ENCODE measurements at places on chromosomes 7 and 10.

DNA sequence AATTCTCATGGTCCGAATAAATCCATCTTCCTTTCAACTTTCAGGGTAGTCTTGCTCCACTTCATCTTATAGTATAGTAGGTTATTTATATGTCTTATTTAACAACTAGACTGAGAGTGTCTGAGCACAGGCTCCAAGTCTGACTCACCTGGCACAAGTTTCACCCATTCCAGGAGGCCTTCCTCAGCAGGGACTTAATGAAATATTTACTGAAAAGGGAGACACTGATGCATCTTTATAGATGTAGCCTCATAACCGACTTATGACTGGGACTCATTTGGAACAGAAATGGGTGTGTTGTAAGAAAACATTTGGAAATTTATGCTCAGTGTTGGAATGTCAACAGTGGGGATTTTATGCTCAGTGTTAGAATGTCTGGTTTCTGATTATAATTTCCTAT lies 59.9 kb downstream of the CH25H start:
- DNase-seq, result no peak

DNA sequence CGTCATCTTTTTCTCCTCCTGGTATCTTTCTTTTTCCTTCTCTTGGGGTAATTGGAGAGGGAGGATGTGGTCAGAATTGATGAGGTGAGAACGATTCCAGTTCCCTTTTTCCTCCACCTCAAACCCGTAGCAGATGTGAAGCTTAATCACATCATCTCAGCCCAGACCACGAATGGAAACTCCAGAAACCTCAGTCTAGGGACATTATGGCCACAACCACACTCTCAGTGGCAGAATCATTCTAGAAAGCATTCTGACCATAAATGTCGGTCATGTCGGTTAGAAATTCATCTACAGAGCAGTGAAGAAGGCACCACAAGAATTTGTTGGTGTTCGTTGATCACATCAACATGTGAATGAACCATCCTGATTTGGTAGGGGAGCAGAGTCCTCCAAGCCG lies 78.7 kb downstream of the GATA3 start:
- DNase-seq, result no peak

DNA sequence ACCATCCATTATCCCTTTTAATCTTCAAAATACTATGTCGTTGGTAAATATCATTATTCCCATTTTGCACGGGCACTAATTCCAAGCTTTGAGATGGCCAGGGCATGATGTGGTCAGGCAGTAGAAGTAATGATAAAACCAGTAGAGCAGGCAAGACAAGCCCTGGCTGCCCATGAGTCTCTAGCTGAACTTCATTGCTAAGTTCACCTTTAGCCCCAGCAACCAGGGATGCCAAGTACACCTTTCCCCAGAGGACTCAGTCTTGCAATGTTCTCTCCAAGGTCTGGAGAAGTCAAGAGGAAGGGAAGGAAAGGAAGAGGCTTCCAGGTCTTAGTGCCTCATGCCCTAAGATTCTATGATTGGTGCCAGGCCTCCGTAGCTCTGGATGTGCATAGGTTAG lies 203.2 kb downstream of the PLXNA4 start:
- no peak for DNase-seq

DNA sequence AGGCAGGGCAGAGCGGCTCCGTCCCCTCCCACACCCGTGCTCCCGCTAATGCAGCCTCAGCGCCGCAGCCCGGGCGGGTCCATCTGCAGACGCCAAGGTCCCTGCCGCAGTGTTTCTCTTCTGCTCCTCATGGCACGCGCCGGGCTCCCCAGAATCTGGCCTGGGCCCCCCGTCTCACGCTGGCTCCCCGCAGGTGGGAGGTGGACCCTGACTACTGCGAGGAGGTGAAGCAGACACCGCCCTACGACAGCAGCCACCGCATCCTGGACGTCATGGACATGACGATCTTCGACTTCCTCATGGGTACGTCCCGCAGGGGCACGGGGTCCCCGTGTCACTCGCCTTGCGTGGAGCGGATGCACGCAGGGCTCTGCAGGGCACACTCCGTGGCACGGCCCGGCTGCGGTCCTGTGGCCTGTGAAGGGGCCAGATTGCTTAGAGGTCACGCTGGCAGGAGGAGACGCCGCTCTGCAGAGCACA lies 33.5 kb upstream of the FOXL3 start:
- DNase-seq, result no peak

DNA sequence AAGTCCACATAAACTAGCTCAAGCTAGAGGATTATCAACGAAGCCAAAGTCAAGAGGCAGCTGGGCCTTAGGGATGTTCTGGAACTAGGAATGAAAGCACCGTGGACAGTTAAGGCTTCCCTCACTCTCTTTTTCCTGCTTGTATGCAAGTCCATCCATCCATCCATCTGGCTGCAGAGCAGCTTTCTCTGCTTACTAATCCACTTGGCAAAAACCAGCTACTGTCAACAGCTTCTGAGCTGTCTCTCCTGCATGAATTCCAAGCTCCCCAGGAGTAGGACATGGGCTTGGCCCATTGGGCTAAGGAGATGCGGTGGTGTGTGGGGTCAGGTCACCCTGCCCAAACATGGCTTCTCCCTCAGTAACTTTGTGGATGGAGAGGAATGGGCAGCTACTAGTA lies 66.2 kb downstream of the NAMPT start:
- no peak for DNase-seq

DNA sequence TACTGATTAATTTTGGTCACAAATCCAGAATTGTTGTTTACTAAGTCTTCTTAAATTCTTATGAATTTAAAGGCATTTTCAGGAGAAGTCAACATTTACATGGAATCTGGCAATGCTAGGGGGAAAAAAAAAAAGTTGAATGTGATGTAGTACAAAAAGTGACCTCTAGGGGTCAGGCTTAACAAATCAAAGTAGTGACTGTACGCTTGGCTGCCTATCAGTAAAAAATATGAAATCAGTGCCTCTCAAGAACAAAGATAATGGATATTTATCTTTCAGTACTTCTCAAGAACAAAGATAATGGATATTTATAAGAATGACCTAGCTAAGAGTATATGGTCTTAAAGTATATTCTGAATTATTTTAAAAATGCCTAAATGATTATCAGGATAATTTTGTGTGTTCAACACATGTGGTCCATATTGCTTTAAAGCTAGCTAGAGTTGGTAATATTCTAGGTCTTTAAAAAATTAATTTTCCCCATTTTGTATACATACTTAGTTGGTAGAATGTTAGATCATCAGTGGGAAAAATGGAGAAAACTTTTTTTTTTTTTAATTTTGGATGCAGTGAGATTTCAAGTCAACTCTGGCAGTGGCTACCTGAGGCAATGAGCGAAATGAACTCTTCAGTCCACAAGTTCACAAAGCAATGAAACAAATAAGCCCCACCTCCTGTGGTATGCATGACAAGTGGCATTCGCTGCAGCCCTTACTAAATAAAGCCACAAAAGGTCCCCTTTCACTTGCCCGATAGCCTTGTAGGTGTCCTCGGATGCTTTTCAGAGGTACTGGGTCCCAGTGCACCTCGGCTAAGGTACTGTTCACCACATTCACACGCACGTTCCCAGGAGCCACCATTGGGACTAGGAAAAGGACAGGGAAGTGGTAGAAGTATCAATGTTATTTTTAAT lies 51.2 kb upstream of the LAMB4 start:
- peak; percentile 19 for DNase-seq

DNA sequence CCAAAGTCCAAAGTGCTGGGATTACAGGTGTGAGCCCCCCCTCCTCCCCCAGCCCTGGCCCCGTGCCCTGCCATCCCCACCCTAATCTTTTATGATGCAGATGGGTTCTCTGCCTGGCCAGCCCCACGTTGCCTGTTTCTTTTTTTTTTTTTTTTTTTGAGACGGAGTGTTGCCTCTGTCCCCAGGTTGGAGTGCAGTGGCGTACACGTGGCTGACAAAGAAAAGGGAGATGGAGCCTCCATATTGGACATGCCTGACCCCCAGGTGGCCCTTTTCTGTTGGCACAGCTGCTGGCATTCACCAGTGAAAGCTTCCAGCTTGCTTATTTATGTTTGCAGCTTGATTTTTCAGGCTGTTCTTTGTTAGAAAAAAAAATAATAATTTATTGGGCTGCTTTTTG lies 235.3 kb downstream of the CCDC3 start:
- no peak for DNase-seq

- DNase-seq, result peak; percentile 74
These were observed 6.3 kb upstream of the IL2RA start for GRCh38 chr10:6068422-6068821.

- no peak for DNase-seq
These were observed 417.6 kb upstream of the POT1 start for GRCh38 chr7:125347269-125347668.

GRCh38 chr7:24702755-24703154 lies 54.5 kb downstream of the GSDME start:
- DNase-seq, result no peak

DNA sequence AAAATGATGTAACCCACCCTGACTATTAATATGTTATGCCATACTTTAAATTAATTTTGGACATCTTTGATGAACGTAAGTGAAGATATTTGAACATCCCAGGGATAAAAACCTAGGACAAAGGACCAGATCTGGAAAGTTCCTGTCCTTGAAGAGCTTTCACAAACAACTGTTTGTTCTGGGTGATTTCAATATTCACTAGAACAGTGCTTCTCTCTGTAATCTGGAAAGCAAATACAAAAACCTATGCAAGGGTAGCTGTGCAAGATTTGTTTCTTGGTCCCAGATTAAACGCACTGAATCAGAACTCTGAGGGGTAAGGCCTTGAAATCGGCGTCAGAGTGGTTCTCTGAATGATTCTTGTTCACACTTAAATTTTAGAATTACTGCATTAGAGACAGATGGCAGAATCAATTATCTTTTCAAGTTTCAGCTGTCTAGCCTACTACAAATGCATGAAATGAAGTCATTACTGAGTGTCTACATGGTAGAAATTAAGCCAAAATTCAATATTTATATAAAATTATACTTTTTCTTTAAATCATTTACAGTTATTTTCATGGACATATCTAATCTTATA lies 69.6 kb upstream of the CSTF2T start:
- no peak for DNase-seq

- peak; percentile 31 for DNase-seq
These were observed 28.2 kb upstream of the ZCCHC24 start for GRCh38 chr10:79473496-79474095.

DNA sequence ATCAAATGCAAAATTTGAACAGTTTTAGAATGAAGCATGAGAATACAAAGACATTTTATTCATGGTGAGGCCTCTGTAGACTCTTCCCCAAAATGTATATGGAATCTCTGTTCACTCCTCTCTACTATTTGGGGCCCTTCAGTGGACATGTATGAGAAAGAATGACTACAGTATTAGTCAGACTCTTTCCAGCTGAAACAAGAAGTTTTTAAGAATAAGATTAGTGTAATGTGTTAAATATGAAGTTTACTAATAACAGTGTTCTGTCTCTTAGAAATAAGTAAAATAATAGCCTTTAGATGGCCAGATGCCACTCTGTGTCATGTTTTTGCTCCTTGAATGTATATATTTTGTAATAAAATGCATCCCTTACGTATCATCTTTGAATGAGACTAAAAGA lies 585.6 kb downstream of the SUGCT start:
- no peak for DNase-seq

DNA sequence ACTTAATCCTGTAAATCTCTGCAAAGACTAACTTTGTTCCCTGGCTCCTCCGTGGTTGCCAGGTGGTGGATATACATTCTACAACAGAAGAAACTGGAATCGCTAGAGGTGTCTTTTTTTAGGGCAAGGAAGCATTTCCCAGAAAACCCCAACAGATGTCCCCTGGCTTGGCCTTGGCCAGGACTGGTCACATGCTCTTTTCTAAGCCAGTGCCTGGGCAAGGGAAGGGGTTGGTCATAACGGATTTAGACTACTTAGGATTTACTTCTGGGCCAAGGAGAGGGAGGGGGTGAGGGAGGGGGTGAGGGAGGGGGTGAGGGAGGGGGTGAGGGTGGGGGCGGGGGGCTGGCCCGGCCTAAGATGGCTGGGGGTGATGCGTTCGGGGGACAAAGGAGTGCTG lies 105.7 kb downstream of the SNX10 start:
- DNase-seq, result no peak

DNA sequence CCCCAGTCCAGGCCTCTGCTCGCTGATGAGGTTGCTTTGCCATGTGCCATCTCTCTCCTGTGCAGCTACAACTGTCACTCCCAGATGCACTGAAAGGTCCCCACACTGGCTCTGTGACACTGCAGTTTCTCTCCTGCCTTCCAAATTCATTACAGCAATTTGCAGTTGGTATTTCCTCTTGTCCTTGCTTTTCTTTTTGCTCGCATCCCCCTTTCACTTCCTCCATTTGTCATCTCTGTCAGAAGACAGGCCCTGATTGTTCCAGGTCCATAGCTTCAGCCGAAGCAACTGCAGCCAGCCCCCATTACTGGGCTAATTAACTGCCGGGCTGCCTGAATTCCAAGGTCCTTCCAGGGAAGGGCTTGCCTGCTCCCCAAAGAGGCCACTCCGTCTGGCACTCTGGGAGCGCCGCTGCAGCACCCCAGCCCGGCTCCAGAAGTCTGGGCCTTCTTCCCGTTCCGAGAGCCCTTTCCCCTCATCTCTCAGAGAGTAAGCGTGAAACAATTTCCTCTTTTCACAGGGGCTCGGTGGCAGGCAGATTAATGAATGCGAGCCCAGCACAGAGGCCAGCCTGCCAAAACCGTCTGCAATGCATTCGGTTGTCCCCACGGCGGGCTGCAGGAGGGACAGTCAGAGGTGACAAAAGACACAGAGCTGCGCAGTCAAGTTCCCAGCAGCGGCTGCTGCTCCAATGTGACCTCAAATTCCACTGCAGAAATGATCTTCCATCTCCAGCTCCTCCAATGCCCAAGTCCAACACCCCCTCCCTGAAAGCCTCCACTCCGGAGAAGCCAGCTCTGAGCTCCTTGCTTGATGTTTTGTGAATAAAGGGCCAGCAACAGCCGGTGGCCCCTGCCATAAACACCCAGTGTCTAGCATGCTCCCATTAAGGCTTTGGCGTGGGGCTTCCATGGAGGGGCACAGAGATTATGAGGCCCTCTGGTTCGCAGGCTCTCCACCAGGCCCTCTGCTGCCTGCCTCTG lies 279.4 kb upstream of the HABP2 start:
- peak; percentile 55 for DNase-seq

DNA sequence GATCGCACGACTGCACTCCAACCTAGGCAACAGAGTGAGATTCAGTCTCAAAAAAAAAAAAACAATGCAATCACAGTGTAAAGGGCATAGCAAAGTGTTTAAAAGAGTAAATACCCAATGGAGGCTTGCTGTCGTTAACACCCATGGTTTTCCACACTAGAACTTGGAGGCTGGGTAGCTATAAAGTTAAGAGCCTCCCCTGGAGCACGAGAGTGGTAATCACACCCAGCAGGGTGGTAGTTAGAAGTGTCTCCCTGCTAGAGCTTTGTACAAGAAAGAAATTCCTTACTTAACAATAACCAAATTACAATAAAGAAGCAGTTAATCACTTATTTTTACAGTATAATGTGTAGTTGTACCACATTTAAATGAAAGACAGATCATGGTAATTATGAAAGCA lies 1078.9 kb downstream of the NRG3 start:
- no peak for DNase-seq

DNA sequence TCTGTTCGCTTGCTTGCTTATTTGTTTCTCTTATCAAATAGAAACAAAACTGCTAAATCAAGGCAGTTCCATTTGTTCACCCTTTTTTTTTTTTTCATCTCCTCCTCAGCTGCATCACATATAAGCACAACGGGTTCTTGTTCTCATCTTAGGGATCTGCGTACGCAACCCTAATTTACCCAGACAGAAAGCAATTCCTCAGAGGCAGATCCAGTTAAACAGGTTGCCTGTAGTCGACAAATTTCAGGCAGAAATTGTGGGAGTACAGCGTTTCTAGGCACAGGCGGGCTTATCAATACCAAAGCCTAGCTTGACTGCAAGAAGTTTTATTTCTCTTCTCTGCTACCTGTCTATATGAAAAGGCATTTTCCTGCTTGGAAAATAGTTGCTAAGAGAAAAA lies 565.4 kb downstream of the NXPH1 start:
- no peak for DNase-seq

GRCh38 chr7:2081526-2082135 lies 151.1 kb downstream of the MAD1L1 start:
- no peak for DNase-seq
